ENCODE measurements at places on chromosomes 3 and 15.
A peak's percentile ranks its signal among the peaks of the same experiment; 100 is the strongest.

DNA sequence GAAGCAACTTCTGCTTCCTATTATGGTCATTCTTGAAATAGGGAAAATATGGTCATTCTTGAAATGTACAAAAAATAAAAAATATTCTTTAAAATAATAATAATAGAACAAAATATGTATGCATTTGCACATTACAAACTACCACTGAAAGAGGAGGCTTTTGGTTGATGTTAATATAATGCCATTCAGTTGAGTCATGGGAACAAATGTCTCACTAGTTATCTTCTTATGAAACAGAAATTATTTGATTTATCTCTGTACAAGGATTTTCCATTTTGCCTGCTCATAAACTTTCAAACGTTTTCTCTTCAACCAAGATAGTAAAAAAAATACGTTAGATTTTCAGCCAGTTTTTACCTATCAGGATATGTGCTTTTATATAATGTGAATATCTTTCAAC is 1662.7 kb downstream of the OTOL1 start:
- no peak for DNase-seq

DNA sequence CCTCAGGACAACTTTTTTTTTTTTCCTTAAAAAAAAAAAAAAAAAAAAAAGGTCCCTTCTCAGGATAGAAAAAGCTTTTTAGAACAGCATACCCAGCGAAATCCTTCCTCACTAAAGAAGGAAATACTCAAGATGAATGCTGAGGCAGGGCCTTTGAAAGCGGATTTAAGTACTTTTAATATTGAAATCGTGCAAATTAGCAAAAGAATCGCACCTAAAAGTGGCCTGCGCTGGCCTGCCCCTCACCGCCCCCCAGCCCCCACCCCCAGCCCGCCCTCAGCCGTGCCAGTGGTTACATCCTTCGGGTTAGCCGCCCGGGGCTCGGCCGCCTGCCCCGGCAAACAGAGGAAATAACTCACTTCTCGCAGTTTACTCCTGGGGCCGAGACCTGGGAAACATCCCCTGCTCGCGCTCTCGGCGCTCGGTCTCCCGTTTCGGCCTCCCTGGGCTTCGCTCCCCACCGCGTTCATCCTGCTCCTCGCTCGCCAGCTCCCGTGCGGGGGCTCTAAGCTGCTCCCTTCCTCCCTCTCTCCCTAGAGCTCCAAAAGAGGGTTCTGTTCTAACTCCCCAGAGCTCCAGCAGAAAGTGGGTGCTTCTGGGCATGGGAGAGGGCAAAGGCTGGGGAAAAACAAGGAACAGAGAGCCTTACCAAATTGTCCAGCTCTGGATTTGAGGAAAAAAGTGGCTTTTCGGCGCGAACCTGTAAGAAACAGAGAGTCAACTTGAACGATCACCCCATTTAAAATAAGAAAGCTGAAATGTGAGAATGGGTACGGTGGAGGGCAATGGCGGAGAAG is 5.2 kb downstream of the MEIS2 start:
- DNase-seq, result no peak

- DNase-seq, result no peak
Measured at GRCh38 chr3:175386630-175387029, 527.5 kb downstream of the NAALADL2 start.

DNA sequence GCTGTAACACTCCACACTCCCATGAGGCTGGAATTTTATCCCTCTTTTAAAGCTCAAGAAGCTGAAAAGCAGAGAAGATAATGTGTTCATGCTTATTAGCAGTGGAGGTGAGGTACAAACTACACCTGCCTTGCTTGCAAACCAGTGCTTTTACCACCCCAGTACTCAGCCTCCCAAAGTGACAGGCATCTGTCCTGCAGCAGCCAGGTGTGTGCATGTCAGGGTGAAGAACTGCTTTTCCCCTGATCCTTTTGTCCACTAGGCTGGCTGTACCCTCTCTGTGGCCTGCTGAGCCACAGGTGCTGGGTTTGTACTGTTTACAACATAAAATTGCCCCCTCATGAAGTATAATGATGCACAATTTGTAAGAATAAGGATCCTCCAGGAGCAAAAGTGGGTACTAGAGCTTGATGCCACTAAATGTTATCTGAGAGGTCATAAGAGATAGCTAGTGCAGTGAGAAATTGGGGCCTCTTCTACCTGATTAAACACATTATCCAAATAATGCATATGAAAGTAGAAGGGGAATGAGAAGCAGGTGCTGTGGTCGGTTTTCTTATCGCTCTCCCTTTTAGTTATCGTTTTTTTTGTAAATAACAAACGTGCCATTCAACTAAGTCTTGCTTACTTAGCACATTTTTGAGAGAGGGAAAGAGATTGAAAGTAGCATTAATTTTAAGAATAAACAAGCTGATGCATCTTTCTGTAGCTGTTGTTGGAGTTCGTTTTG is 39.2 kb upstream of the GADL1 start:
- no peak for DNase-seq

DNA sequence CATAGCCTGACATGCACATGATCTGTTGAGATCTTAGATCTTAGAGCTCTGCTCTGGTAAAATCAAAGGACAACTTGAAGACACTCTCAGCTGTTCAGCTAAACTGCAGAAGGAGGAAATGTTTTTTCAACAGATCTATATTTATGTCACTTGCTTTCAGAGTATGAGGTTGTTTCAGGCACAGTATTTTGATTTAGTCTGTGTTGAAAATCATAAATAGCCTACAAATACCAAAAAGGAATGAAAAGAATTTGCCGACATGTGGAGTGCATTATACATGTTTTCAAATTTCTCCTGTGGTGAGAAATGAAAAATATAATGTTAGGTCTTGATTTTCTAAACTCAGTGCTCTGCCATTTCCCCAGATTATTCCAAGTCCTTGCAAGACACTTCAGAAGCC is 1118.4 kb downstream of the TBL1XR1 start:
- DNase-seq, result no peak

- DNase-seq, result no peak
Measured at GRCh38 chr15:45143056-45143455, 13.3 kb downstream of the DUOX1 start.

GRCh38 chr3:195106418-195106906 is 164.5 kb downstream of the XXYLT1 start:
- peak; percentile 66 for DNase-seq

DNA sequence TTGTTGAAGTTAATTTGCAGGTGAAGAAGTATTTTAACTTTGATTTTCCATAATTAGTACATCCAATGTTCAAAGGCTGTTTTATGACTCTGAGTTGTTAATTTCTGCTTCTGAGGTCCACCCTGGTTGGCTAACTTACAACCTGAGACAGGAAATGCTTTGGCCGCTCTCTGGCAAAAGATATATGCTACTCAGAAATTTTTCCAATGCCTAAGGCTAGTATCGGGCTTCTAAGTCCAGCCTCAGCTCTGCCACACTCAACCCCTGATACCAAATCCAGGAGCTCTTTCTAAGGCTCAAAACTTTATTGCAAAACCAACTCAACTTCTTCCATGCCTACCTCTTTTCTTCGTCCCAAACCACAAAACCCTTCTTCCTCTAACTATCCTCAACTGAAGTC is 192.9 kb downstream of the NEK10 start:
- DNase-seq, result no peak

- DNase-seq, result no peak
Measured at GRCh38 chr3:123021388-123021787, 6.2 kb downstream of the SEMA5B start.

DNA sequence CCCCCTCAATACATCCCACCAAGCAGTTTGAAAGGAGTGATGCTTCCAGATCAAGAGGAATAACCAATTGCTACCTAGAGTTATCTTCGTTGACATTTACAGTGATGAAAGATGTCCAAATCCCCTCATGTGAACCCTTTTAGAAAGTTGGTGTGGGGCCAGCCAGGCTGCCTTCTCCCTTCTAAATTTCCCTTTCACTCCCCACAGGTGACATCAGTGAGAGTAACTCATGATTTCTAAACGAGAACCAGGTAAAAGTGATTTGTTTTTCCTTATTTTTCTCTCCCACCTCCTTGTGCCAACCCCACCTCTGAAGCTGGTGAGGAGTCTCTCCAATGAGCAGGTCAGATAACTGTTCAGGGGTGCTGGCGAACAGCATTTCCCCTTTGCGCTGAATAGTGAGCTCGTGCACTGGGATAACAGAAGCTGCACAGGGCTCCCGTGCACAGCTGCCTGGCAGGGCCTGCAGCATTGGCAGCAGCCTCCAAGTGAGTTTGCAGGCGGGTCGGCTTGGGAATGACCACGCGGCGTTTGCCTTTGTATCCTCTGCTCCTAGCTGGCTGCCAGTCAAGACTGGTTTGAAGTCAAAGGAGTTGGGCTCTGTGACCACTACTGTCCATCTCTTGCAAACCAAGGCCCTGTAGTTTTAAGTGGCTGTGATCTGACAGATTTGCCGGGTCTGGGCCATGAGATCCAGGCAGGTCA is 70.2 kb upstream of the CORO2B start:
- no peak for DNase-seq

DNA sequence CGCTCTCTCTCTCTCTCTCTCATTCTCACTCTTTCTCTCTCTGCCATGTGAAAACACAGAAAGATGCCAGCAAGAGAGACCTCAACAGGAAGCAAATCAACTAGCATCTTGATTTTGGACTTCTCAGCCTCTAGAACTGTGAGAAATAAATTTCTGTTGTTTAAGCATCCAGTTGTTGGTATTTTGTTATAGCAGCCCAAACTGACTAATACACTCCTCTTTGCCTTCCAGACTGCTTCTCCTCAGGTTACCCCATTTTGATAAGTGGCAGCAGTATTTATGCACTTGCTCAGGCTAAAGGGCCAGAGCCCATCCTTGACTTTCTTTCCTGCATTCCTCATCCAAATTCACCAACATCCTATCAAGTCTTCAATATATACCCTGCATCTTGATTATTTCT is 76.6 kb upstream of the NANOGP8 start:
- no peak for DNase-seq

DNA sequence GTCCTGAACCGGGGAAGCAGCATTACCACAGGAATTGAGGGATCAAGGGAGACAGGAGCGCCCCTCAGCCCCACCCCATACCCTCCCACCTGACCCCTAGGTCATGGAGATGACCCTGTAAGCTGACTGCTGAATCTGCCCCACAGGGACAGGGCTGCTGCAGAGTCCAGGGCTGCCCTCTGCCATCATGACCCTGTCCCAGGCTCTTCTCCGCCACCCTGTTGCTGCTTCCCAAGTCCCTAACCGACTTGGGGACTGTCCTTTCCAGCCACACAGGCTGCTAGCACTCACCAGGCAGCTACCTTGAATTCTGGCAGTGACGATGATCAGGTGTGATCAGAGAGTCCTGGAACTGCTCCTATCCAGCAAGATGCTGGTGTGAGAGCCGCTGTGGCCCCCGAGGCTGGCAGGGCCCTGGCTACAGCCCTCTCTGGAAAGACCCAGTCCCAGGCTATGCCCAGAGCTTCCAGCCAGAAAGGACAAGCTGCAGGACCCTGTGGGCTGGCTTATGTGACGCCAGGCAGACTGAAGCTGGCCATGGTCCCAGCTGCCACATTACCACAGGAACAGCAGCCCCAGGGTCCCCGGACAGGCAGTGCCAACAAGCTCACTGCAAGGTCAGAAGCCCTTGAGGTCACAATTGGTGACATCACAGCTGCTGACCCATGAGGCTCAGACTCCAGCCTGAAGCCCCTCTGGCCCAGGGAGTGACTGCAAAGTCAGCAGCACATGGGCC is at the start of gene C3orf22:
C3orf22 (minus strand) TSS at position 597 of the 736 bp plus-strand sequence. CDS start 5,542 bp downstream, outside the sequence.
- DNase-seq, result no peak

- no peak for DNase-seq
Measured at GRCh38 chr3:98741121-98741716, 21.9 kb upstream of the ST3GAL6 start.

DNA sequence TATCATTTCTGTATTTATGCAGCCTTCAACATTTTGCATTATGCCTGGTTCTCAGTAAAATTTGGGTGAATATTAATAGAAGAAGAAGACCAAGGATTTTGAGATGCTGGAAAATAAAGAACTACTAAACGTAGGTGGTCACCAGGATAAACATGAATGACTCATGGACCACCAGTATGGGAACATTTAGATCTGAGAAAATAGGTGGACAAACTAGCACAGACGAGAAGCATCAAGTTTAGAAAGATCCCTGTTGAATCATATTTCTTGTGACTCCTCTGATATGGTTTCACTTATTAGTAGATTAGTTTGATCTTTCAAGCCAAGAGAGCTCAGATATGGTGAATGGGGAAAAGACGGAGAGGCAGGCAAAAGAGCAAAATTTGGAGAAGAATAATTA is 97.9 kb downstream of the RAP2B start:
- no peak for DNase-seq

- no peak for DNase-seq
Measured at GRCh38 chr3:119279101-119279554, 15.1 kb upstream of the ARHGAP31 start.

DNA sequence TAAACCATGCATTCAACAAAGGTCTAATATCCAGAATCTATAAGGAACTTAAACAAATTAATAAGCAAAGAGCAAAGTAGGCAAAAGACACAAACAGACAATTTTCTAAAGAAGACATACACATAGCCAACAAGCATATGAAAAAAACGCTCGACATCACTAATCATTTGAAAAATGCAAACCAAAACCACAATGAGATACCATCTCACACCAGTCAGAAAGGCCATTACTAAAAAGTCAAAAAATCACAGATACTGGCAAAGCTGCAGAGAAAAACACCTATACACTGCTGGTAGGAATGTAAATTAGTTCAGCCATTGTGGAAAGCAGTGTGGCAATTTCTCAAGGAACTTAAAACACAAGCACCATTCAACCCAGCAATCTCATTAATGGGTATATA is 53.8 kb downstream of the FSIP1 start:
- DNase-seq, result no peak
